ENCODE measurements at places on chromosomes 7 and 10.

GRCh38 chr7:40903872-40904271, 769.1 kb downstream of the SUGCT start:
- no peak for DNase-seq

- DNase-seq = peak; percentile 47
Observed at GRCh38 chr7:3673524-3673923, 372.5 kb downstream of the SDK1 start.

DNA sequence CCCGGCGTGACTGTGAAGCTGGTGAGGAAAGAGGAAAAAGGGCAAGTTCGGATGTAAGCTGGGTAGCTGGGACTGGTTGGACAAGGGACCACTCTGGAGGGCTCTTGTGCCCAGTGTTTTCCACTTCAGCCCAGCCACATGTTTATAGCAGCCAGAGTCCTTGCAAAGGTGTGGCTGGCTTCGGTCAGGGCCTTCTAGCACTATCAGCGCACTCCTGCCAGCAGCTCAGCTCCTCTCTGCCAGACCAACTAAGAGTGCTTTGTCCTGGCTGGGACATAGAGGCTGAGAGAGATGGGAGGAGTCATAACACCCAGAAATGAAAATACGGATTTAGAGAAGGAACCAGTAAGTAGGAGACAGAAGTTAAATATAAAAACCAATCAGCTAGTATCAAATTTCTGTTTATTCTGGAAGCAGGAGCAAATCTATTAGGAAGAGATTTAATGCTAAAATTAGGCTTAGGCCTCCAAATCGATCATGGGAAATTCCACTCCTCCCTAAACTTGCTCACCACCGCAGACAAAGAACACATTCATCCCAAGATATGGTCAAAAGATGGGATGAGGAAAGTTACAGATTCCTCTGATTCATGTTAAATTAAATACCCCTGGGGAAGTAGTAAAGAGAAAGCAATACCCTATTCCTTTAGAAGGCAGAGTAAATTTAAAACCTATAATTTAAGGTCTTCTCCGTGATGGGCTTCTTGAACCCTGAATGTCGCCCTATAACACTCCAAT, 135.0 kb downstream of the RALA start:
- DNase-seq = peak; percentile 73

- no peak for DNase-seq
Observed at GRCh38 chr10:117762819-117763172, 220.2 kb downstream of the EMX2 start.

- no peak for DNase-seq
Observed at GRCh38 chr7:15081891-15082290, 179.3 kb upstream of the DGKB start.

GRCh38 chr10:16902606-16903005, 85.4 kb upstream of the RSU1 start:
- DNase-seq = no peak

GRCh38 chr10:132158823-132159222, 27.9 kb upstream of the DPYSL4 start:
- peak; percentile 3 for DNase-seq

DNA sequence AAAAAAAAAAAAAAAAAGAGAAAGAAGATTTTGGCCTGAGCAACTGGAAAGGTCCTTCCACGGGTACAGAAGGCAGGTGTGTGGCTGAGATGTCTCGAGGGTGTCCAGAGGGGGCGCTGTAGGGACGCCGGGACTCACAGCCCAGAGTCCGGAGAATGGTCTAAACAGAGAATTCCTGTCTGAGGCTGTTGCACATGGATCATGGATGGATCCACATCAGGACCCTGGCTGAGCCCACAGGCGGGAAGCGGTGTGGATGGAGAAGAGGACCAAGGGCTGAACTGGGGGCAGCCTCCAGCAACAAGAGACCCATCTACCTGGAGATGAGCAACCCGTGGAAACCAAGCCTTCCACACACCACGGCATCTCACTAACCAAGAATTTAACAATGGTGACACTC, 55.0 kb downstream of the PKD1L1 start:
- no peak for DNase-seq

GRCh38 chr10:69744971-69745370, 56.7 kb upstream of the COL13A1 start:
- no peak for DNase-seq

DNA sequence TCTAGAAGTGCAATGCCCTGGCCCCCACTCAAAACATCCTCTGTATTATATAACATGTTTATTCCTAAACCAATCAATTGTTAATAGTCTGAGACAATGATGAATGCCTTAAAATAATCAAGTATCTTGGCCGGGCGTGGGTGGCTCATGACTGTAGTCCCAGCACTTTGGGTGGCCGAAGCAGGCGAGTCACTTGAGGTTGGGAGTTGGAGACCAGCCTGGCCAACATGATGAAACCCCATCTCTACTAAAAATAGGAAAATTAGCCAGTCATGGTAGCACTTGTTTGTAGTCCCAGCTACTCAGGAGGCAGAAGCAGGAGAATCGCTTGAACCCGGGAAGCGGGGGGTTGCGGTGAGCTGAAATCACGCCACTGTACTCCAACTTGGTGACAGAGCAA, 29.4 kb upstream of the CACNA2D1 start:
- DNase-seq = no peak

- no peak for DNase-seq
Observed at GRCh38 chr7:45720989-45721388, 146.8 kb downstream of the ADCY1 start.

DNA sequence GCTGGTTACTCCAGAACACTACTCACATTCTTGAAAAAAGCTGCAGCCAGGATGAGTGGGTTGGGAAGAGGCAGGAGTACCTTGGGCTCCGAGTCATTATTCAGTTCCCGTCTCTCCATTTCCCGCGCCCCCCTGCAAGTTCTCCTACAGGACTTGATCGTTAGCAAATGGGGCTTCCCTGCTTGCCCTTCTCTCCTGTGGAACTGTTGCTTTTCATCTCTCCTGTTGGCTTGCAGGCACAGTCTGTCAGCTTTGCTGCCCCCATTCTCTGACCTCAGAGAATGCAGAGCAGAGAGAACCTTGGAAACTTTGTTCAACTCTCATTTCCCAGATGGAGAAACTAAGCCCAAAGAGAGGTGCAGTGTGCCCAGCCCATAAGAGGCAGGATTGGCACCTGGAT, 35.6 kb upstream of the LRRC4 start:
- DNase-seq = no peak

DNA sequence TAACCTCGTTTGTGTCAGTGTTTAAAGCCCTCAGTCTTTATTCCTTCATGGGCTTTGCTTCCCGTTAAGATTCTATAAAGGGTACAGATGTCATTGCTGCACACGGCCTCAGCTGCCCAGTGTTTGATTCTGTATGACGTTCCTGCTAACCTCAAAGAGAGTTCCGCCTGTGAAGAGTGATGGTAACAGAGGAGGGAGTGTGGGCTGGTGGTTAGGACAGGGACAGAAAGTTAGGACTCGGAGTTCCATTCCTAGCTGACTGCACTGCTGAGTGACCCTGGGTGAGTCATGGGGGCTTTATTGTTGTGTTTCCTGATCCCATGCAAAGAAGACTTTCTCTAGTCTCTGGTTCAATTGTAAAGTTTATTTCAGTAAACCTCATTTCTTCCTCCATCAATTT, 227.1 kb downstream of the DYNC1I1 start:
- DNase-seq = no peak

GRCh38 chr7:132489776-132490237, 86.5 kb downstream of the PLXNA4 start:
- no peak for DNase-seq

DNA sequence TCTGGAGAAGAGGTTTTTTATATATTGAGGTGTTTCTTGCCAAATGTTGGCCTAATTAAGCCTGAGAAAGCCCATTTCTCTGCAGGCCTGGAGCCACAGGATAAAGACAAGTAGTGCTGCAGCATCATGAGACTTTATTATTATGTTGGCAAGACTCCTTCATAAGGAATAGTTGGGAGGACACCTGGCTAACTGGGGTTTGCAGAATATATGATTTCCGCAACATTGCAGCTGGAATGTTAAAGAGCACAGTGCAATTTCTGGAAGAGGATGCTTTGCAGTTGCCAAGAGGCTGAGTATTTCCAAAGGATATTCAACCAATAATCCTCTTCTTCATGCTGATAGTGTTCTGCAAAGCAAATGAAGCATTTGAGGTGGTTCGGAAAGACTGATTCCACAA, 1512.8 kb upstream of the LRRTM3 start:
- no peak for DNase-seq

- no peak for DNase-seq
Observed at GRCh38 chr7:144908324-144908723, 72.5 kb upstream of the TPK1 start.

DNA sequence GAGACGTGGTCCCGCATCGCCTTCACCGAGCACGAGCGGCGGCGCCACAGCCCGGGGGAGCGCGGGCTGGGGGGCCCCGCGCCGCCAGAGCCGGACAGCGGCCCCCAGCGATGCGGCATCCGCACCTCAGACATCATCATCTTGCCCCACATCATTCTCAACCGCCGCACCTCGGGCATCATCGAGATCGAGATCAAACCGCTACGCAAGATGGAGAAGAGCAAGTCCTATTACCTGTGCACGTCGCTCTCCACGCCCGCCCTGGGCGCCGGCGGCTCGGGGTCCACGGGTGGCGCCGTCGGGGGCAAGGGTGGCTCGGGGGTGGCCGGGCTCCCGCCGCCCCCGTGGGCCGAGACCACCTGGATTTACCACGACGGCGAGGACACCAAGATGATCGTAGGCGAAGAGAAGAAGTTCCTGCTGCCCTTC, 737 bp downstream of the CNNM2 start:
- no peak for DNase-seq

DNA sequence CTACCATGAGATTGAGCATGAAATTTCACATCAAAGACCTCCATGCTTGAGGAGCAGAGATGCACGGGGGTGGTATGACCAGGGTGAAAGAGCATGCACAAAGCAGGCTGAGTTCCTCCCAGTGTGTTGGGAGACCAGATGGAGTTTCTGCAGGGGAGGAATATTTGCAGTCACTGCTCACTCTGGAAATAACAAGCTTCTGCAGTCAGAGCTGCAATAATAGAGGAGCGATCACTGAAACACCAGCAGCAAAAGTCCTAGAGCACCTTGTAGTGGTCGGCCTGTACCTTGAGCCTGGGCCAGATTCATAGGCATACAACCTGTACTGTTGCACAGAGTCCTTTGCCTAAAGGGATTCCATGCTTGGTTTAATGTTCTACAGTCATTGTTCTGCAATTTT, 184.5 kb upstream of the SP8 start:
- no peak for DNase-seq

- no peak for DNase-seq
Observed at GRCh38 chr7:7920056-7920455, 48.5 kb upstream of the GLCCI1 start.

DNA sequence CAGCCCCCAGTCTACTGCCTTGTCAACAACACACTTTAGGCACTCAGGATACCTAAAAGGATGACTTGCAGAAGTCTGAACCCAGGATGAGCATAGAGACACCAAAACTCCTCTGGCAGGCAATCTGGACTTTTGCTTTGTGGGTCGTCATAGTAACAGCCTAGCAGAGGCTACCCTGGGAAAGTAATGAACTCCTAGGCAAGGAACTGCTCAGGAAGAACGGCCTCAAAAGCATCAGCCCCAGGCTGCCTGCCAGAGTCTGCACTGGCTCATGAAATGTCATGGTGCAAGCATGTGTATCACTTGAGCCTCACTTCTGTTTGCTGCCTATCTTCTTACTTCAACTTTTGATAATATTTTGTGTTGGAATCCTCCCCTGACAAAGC, 715.1 kb downstream of the GRID1 start:
- no peak for DNase-seq

GRCh38 chr7:75729851-75730274, 8.9 kb downstream of the HIP1 start:
- no peak for DNase-seq

- DNase-seq = no peak
Observed at GRCh38 chr10:59674215-59674836, 35.3 kb downstream of the SLC16A9 start.

GRCh38 chr10:86372784-86373239, 6.2 kb upstream of the GRID1 start:
- DNase-seq = no peak

DNA sequence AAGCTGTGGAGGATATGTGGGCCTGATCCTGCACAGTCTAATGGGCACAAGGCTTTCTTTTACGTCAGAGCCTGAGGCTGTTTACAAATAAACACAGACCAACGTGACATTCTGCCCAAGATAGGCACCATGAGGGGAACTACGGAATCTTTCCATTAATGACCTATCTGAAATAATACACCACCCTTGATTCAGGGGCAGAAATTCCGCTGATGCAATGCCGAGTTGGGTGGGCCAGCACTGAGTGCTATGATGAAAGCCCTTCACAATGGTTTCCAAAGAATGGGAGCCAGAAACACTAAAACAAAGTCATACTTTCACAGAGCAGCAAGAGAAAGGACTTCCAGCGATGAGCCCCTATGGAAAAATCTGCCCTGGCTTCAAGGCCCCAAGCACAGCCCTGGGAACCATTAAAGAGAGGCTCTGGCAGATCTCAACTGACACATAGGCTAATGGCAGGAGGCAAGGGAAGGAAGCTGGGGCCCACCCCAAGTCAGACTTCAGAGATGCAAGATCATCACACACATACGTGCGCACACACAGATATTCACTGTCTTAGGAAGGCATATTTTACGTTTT, 72.2 kb upstream of the DLX6 start:
- no peak for DNase-seq

DNA sequence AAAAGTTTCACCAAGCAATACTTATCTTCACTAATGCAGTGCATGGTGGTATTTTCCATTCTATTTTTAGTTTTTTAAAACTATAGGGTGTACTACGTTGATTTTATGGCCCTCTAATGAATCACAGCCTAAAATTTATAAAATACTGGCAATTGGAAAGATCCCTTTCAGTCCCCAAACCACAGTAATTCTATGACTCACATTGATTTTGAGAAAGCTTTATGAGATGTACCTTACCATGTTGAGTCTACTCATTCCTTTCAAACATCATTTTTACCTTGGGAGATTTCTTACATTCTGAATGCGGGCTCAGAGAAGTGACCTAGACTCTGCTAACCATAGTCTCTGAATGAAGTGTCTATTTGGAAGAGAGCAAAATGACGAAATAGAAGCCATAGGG, 141.6 kb downstream of the GPR85 start:
- DNase-seq = no peak

DNA sequence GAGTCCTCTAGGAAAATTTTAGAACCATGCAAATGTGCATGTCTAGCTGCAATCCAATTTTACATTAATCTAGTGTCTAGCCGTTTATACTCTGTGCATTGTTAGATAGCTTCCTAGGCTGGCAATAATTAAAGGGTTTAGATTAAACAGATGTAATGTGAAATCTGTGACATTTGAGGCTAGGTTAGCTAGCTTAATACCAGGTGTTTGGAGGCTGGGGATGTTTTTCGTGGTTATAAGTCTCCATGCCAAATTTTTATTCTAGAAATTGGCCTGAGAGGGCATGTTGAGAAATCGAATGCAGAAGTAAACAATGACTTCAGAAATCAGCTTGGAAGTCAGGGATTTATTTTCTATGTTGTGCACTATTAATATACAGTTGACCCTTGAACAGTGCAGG, 94.2 kb downstream of the ST7 start:
- DNase-seq = no peak

- no peak for DNase-seq
Observed at GRCh38 chr7:138235207-138235606, 158.9 kb downstream of the AKR1D1 start.

GRCh38 chr10:96341219-96342182, 17.3 kb downstream of the OPALIN start:
- no peak for DNase-seq
